ENCODE measurements at places on chromosomes 5 and 9.

GRCh38 chr9:117178596-117179375 lies 236.1 kb downstream of the ASTN2 start:
- DNase-seq, result no peak

- no peak for DNase-seq
Observed at GRCh38 chr5:74952406-74952805, 86.2 kb upstream of the FAM169A start.

GRCh38 chr9:75210215-75210614 lies 121.9 kb downstream of the OSTF1 start:
- DNase-seq, result no peak

- DNase-seq, result no peak
Observed at GRCh38 chr5:159040181-159040580, 59.5 kb downstream of the EBF1 start.

- DNase-seq, result no peak
Observed at GRCh38 chr5:110070836-110071235, 381.1 kb downstream of the MAN2A1 start.

- DNase-seq, result no peak
Observed at GRCh38 chr9:85213650-85214607, 527.8 kb downstream of the AGTPBP1 start.

DNA sequence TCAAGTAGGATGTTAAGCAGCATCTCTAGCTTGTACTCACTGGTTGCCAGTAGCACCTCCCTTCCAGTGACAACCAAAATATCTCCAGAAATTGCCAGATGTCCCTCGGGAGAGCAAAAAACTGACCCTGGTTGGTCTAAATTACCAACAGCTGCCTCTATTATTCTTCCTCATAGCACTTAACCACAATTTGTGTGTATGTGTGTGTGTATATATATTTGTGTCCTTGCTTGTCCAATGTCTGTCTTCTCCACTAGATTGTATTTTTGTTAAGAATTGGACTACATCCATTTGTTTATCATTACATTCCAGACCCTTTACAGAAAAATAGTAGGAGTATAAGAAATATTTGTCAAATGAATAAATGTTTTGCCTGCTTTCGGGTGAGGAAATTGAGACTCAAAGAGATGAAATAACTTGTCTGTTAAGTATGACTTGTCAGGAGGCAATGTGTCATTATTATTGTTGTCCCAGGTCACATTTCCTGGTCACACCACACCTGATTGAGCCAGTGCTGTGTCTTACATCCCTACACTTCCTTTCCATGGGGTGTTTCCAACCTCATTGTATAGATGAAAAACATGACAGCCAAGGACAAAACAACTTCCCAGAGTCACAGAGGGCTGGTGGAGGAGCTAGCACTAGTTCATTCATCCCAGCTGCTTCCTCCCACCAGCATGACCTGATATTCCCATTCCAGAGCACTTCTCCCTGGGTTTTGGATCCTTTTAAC lies 11.4 kb upstream of the GRPEL2 start:
- DNase-seq, result no peak

- DNase-seq, result no peak
Observed at GRCh38 chr5:168055961-168056360, 235.5 kb upstream of the WWC1 start.

DNA sequence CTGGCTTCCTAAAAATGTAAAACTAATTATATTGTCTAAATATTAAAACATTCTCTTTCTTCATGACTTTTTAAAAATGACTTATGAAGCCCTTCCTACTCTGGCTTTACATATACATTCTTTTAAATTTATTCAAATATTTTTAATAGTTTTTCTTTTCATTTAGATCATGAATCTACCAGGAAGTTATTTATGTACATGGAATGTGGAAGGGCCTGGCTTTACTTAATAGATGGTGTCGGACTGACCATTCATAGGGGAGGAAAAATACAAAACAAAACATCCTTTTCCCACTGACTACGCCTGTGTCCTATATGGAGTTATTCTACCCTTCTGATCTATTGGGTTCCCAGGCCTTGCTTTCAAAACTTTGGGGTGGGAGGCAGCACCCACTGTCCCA lies 129.8 kb downstream of the MACROH2A1 start:
- DNase-seq, result no peak

DNA sequence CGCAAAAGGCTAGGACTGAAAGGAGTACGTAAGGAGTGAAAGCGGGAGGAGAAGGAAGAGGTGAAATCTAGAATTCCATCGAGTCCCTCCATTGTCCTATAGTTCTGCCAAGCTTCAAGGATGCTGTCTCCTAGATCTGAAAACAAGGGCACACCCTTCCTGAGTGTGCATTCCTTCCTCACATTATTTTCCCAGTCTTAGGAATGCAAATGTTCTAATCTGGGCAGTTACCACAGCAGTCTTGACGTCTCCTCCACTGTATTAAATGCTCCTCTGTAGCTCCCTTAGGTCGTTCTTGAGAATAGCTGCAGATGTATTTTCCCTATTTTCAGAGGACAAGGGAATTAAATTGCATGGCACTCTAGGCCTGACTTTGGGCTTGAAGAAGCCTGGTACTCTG lies 127.6 kb downstream of the SLIT3 start:
- DNase-seq, result no peak

GRCh38 chr5:102638316-102638715 lies 116.8 kb upstream of the PAM start:
- DNase-seq, result no peak

DNA sequence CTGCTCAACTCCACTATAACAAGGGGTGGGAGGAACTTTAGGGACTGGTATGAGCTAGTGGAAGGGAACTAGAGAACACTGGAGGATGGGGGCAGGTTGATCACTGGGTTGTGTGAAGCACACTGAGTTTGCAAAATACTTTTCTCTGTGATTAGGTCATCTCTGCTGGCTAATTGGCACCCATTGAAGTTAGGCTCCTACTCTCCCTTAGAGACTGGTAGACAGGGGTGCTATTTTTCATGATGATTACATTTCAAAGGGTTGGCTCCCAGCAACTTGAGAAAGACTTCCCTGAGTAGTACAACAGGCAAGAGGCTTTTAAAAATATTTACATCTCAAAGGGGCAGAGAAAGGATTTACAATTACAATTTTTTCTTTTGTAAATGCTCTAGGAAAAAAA lies 50.4 kb upstream of the MTAP start:
- no peak for DNase-seq

DNA sequence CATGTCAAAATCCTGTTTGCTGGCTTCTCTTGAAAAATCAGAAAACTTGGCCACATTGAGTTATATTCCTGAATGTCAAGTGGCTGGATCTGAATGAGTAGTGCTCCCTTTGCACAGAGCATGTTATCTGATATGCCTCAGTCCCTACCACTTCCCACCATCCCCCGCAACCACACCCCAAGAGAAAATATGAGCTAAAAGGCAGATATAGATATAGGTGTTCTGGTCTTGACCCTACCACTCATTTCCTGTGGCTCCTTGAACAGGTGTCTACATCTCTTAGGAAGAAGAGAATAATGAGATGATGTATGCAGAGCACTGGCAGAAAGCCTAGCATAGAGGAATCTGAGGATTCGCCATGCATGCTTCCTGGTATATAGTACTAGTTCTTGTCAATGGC lies 6.6 kb upstream of the CYSTM1 start:
- DNase-seq, result no peak

DNA sequence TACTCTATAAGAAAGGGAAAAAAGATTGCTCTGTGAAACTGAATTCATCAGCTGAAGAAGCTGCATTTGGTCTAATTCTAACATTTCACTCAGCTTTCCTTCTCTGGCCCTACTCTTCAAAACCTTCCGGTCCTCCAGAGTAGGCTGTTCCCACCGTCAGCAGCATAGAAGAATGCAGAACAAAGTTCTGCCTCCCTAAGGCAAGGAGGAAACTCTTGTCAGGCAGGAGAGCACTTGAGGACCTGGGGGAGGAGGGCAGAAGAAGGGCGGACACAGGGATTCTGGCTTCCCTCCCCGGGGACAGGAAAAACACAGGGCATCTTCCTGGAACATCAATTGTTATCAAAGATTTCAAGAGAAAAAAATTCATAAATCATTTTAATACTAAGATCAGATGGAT lies 69.2 kb upstream of the SHB start:
- DNase-seq, result no peak

GRCh38 chr5:143343042-143343441 lies 60.4 kb downstream of the NR3C1 start:
- DNase-seq, result no peak

- DNase-seq, result no peak
Observed at GRCh38 chr5:120958877-120959485, 494.9 kb downstream of the PRR16 start.

DNA sequence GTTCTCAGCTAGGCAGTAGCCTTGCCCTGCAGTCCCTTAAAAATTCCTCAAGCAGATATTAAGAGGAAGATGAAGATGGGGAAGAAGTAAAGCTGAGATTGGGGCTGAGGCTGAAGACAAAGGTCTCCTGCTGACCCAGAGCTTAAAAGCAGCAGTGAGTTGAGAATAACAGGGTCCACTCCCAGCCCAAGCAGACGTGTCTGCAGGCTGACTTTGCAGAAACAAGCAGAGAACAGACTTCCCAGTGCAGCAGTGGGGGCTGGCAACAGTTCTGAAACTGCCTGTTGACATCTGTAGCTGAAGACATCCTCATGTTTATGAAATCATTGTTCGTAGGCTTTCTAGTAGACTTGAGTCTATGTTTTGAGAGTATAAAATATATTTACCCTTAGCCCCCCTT lies 1.1 kb downstream of the CTXN3 start:
- DNase-seq, result no peak

GRCh38 chr5:154058055-154059038 lies 19.6 kb downstream of the MFAP3 start:
- DNase-seq, result no peak

DNA sequence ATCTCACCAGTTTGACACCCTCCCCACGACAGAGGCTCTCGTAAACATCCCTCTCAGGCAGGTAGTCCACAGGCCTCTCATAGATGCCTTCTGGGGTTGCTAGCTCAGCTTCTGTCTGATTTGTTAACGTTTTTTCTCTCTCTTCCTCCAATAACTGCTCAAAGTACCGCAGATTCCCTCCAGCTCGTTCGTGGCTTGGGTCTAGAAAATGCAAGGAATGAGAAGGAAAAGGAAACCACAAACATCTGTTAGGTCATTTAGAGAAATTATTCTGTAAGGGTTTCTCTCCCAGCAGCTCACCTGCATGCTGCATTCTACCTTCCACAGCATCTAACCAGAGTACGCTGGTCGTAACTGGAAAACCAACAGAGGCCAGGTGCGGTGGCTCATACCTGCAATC lies 18.5 kb downstream of the P4HA2 start:
- DNase-seq, result no peak

DNA sequence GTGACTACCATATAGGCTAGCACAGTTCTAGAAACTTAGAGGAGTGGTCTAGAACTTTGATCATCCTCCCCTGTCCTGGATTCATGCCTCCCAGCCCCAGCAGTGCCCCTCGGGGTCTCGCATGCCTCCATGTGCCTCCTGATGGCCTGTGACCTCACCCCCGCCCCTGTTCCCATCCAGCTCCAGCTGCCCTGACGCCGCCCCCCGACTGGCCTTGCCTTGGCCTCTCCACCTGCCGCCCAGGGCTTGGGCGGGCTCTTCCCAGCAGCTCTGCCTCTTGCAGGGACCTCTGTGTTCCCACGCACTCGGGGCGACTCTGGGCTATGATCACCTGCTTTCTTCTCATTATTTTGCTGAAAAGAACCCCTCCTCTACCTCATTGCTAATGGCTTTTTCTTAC lies 115.4 kb upstream of the PHYKPL start:
- no peak for DNase-seq

GRCh38 chr5:172726966-172727365 lies 44.0 kb downstream of the DUSP1 start:
- DNase-seq, result no peak

DNA sequence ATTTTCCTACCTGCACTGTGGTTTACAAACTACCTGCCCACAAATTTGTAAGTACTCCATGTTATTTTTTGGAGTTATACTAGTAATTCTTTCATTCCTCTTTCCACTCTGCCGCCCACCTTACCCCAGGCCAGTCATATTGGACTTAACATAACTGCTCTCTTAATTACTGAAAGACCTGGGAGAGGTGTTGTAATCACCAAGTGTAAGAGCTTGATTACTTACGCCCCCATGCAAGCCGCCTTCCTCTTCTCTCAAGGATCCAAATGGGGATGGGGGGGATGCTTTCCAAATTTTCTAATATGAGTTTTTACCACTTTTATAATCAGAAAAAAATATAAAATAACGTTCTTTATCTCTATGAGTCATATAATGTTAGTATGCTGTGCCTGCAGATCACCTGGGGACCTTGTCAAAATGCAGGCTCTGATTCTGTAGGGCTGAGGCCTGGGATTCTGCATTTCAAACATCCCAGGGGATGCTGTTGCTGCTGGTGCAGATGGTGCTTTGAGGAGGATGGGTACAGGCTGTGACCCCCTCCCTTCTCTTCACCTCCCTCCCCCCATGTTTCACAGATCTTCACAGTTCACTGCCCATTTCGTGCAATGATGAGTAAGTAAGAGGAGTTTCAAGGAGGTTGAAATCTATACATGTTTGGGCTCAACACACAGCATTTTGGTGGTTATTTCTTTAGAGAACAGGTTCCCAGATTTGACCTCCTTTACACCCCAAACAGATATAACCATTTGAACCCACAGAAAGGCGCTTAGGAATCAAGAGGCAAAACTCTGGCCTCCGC lies 87.3 kb downstream of the SEC61B start:
- no peak for DNase-seq

DNA sequence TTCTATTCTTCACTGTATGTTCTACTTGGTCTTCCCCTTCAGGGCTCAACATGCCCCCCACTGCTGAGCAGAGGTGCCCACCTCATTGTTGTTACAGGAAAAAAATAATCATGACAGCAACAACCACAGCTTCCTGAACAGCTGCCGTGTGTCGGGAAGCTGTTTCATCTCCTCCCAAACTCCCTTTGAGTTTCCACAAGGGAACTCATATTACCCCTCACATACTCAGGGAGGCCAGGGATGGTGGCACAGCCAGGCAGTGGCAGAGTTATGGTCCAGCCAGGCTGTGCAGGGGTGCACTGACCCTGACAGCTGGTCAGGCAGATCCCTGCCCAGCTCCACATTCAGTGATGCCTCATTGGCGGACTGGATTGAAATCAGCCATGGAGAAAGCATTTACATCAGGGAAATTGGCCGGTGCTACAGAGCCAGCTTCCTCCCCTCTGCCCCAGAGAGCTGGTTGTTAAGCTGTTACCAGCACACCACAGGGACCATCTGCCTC lies 37.3 kb downstream of the SARDH start:
- peak; percentile 13 for DNase-seq

DNA sequence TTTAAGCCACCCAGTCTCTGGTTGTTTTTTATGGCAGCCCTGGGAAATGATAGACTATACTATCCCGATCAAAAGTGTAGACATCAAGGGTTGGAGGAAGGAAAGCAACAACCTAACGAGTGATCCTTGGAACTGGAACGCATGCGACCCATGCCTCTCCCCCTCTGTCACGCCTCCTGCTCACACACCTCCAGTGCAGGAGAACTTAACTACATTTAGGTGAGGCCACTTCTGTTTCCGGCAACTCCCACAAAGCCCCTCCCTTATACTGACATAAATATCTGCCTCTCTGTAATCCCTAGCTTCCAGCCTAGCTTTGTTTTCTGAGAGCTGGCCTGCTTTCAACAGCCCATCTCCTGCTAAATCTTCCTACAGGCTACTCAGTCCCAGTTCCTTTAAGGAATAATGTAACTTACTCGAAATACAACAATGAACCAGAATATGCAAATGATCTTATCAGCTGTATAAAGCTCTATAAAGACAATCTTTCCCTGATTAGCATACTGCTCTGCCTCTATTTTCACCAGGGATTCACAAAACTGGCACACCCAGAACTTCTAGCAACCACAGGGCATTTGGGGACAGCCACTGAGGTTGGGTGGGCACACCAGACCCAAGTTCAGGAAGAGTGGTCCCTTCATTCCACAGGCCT lies 73.9 kb downstream of the GABBR2 start:
- no peak for DNase-seq

GRCh38 chr9:18143073-18143745 lies 330.7 kb upstream of the ADAMTSL1 start:
- no peak for DNase-seq

Data from activated CD4-positive, alpha-beta T cell treated with anti-CD3 and anti-CD28 coated beads for 36 hours (primary cell).